Karpas-422 (cell line): ENCODE measurements at places on chromosomes 12 and 14.
A peak's percentile ranks its signal among the peaks of the same experiment; 100 is the strongest.

GRCh38 chr14:73800970-73801515, 50.6 kb upstream of the PTGR2 start:
- DNase-seq = peak; percentile 39

- DNase-seq = no peak
These were observed 17.1 kb downstream of the ACTN1 start for GRCh38 chr14:68961781-68962584.

DNA sequence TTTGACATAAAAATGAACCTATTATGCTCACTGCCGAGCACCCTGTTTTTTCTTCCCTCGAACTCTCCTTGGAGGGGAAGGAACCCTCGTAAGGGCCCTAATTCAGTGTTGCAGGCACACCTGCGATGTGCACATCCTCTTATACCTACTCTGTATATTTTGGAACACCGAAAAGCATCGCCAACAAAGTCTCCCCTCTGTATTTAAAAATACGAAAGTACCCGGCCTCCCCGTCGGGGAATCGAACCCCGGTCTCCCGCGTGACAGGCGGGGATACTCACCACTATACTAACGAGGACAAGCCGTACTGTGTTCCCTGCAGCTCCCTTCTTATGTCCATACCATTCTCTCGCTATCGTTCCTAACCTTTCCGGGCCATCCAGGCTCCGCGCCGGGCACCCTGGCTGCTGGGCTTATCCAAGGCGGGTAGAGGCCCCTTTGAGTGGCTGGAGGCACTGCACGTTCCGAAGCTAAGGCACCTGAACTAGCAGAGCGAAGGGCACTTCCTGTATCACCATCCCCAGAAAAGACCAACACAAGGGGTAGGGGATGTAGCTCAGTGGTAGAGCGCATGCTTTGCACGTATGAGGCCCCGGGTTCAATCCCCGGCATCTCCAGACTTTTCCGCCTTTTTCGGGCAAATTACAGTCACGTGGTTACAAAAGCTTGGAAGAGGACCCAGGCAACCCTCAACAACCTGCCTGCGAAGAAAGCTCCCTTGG, 25.1 kb upstream of the UBC start:
- peak; percentile 96 for DNase-seq

DNA sequence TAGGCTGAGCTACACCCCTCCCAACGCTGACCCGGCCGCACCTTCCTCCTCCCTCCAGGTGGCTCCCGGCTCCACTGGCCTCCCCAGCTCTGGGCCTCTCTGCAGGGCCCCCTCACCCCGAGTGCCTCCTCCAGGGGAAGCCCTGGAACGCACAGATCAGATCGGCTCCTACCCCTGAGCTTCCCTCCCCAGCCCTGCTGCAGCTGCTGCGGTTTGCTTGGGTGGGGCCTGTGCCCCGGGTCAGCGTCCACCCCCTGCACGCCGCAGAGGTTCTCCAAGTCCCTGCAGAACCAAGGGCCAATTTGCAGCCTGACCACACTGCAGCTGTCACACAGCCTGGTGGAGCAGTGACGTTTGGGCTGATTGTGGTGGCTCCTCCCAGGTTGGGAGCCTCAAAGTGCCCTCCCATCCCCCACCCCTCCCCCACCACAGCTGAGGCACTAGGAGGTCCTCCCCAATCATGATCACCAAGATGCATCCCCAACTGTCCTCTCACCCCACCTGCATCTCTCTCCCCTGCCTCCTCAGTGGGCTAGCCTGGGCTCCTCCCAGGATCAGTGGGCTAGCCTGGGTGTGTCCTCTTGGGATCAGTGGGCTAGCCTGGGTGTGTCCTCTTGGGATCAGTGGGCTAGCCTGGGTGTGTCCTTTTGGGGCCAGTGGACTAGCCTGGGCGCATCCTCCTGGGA, 12.8 kb upstream of the FBRSL1 start:
- no peak for DNase-seq

GRCh38 chr14:94971750-94972149, 185.6 kb downstream of the DICER1 start:
- DNase-seq = no peak

DNA sequence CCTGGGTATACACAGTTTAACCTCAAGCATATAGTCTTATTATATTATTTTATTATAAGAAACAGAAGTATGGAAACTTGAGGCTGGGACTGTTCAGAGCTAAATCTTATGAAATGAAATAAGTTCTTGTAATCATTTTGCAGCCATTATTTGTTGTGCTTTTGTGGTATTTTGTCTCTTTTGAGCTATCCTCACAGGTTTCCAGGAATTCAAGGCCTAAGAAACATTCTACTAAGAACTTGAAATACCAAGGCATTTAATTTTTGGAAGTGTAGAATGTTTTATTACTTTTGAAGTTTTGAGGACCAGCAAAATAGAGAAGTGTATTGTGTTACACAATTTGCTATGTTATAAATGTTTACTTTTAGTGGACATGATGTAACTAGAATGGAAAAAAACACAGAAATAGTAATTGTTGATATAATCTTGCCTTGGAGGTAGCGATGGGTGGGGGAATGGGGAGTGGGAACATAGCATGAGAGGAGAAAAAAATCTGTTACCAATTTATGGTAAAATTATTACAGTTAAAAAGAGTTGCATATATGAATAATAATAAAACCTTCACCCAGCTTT, 81.7 kb downstream of the CRADD start:
- no peak for DNase-seq

GRCh38 chr12:32134101-32134888, 27.6 kb downstream of the BICD1 start:
- DNase-seq = peak; percentile 62

- peak; percentile 96 for DNase-seq
These were observed 1.6 kb downstream of the CCDC88C start for GRCh38 chr14:91415794-91416743.

- DNase-seq = no peak
These were observed 197.2 kb upstream of the PLEKHG7 start for GRCh38 chr12:92505254-92506231.

GRCh38 chr14:64265222-64265621, 28.9 kb downstream of the ESR2 start:
- DNase-seq = peak; percentile 56
